Esophagus squamous epithelium (tissue), 5 donors: ENCODE measurements at places on chromosomes 13 and 19.

- no peak for DNase-seq
Observed at GRCh38 chr13:102812611-102813287, 13.8 kb downstream of the BIVM start.

DNA sequence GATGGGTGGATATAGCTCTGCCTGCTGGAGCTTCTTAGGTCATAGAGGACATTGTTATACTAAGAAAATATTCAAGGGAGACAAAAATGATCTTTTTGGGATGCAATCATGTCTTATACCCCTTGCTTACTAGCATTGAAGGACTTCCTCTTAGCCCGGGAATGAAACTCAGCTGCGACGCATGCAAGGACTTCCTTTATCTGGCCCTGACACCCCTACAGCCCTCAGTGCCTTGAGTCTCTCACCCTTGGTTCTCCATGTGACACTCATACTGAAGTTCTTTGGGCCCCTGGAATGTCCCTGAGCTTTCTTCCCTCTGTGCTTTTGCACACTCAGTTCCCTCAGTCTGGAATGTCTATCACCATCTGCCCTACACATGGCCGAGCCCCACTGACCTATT lies 72.5 kb upstream of the MTIF3 start:
- DNase-seq: no peak

- no peak for DNase-seq
Observed at GRCh38 chr13:50326811-50327210, 311.6 kb downstream of the KCNRG start.

GRCh38 chr13:53238261-53238660 lies 209.6 kb downstream of the OLFM4 start:
- DNase-seq: no peak

DNA sequence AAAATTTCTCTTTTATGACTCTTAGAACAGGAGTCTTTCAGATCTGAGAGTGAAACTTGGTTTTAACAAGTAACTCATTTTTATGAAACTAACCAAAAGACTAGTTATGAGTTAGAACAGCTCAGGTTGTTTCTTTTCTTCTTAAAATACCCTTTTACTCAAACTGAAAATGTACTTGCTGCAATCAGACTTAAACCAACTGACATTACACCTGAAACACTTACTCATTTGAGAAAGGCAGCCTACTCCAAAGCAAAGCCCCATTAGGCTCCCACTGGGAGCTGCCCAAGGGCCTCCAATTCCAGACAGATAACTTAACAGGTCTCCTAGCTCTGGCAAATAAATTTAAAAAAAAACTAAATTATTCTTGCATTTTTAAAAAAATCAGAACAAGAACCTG lies 3.6 kb downstream of the FOXO1 start:
- no peak for DNase-seq

- DNase-seq: no peak
Observed at GRCh38 chr13:29621051-29621800, 25.7 kb upstream of the SLC7A1 start.

GRCh38 chr19:2680808-2681207 lies 21.7 kb downstream of the GNG7 start:
- DNase-seq: no peak

DNA sequence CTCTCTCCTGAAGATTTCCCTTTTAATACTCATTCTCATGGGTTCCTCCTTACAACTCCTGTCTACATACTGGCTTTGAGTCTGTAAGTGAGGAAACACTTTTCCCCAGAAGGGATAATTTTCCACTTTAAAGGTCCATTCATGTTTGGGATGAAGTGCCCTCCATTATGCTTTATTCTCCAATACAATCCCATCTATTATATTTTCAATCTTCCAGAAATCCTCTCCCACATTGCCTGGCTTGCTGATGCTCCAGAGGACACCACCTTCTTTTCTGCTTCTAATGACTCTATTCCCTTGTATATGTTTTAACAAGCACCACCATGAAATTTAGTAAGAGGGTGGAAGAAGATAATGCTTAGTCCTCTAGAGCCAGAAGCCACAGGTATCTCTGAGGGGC lies 92.7 kb upstream of the NBEA start:
- DNase-seq: no peak

- no peak for DNase-seq
Observed at GRCh38 chr19:34475026-34475974, 6.3 kb upstream of the WTIP start.

DNA sequence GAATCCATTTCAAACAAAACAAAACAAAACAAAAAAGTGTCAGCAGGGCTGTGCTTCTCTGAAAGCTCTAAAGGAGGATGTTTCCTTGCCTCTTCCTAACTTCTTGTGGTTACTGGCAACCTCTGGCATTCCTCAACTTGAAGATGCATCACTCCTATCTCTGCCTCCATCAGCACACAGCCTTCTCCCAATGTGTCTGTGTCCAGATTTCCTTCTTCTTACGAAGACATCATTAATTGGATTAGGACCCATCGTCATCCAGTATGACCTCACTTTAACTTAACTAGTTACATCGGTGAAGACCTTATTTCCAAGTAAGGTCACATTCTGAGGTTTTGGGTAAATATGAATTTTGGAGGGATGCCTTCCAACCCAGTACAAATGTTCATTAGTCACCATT lies 33.8 kb upstream of the GTF2F2 start:
- no peak for DNase-seq

DNA sequence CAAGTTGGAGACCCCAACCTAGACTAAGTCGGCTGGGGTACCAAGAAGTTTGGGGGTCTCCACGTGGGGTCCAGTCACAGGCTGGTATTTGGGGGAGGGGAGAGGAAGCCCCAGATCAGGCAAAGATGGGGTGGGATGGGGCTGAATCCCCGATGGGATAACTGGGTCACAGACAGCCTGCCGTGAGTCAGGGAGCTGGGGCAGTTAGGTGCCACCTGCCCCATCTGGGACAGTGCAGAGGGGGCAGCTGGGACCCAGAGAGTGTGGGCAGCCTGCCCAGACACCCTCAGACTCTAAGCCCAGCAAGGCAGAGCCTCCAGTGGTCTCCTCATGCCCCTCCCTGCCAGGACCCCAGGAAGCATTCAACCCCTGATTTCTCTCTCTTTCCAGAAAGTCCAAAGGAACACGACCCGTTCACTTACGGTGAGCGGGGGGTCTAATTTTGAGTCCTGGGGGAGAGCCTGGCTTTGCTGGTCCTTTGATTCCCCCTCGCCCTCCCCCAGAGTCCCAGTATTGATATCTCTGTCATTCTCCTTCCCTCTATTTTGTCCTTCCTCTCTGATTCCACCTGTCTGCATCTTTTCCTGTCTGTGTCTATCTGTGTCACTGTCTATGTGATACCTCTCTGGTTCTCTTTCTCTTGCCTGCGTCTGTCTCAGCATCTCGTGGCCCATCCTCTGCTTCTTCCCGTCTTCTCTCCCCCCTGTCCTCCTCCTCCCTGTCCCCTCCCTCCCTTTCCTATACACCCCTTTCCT lies 1.8 kb downstream of the FXYD1 start:
- DNase-seq: no peak
